ENCODE measurements at places on chromosomes 5 and 9.

- DNase-seq, result no peak
Measured at GRCh38 chr5:98638111-98638510, 135.4 kb upstream of the RGMB start.

DNA sequence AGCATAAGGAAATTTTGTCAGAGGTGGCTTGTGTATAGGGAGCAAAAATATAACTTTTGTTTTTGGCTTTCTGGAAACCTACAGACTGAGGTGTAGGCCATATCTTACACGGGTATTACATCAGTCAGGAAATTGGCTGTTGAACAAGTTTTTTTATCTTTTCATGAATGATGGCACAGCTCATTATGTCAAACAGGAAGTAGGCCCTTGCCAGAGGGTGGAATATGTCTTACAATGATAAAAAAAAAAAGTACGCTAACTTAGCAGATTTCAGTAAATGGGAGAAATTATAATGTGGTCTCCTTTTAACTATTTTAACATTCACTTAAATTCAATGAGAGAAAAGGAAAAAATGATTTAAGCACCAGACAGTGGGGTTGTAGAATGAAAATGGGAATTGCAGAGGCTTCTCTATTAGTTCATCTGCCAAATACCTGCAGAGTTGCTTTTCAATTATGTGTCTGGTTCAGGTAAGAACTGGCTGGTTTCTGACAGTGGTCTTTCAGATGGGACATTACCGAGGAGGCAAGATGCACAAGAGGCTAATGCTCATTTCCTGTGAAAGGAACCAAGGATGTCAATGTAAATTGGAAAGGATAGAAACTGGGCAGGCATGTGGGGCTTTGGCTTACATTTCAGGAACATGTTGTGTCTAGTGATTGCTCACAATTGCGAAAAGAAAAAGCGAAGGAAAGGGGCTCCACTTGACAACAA is 169.9 kb downstream of the NNT start:
- DNase-seq, result no peak

DNA sequence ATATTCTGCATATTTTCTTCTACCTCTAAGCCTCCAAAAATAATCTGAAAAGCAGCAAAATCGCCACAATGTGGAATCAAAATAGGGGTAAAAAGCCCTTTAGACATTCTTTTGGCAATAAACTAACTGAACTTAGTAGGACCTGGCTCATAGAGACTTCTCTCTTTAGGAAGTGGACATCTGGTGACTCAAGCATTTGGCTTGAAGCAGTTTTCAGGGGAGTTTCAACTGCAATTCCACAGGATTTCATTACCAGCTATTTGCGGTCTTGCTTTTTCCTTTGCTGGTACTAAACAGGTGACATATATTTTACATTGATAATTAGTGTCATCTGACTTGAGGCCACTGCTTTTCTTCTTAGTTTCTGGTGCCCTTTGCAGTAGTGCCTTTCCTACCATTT is 173.2 kb upstream of the FBN2 start:
- DNase-seq, result no peak

GRCh38 chr5:2014058-2014610 is 131.4 kb upstream of the IRX4 start:
- DNase-seq, result no peak

DNA sequence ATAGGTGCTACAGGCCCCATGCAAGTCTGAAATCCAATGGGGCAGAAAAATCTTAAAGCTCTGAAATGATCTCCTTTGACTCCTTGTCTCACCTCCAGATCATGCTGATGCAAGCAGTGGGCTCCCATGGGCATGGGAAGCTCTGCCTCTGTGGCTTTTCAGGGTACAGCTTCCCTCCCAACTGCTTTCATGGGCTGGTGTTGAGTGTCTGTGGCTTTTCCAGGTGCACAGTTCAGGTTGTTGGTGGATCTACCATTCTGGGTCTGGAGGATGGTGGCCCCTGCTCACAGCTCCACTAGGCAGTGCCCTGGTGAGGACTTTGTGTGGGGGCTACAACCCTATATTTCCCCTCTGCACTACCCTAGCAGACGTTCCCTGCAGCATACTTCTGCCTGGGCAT is 103.5 kb downstream of the STARD4 start:
- no peak for DNase-seq

- no peak for DNase-seq
Measured at GRCh38 chr5:35342664-35343063, 112.4 kb upstream of the PRLR start.

DNA sequence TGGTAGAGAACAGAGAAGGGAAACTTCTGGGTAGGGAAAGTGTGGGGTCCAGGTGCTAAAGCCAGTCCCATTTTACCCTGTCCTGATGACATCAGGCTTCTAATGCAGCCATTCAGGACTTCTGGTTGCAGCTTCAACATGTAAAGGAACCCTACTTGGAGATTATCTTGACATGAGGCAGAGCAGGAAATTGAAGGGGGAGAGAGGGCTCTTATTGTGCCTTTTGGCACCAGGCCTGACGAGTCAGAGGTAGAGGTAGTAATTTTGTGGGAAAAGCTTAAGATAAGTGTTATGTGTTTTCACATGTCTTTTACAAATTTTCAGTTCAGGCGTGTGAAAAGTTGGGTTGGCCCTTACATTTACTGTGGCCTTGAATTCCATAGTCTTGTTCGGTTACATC is 102.4 kb upstream of the APC start:
- no peak for DNase-seq

DNA sequence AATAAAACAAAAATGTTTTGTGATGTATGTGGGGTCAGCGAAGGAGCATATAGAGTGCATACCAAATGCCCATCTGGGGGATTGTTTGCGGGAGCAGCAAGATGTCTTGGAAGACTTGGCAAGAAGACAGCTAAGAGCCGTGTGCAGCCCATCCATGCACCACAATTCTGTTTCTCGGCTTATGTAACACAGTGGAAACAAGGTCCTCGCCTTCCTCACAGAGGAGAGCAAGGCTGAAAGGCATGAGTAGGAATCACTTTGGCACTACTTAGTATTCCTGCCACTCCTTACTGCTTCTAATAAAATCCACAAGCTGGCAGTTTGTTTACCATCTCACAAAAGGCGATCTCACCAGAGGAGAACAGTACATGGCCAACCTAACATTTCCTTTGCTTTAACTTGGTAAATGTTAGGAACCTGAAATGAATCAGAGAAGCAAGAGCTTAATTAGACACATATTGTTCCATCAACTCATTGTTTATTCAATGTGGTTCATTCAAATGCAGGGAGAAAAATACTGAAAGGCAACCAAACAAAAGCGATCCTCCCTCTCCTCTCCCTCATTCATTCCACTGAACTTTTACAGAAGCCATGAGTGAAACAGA is 648.1 kb downstream of the ACTL7B start:
- no peak for DNase-seq

DNA sequence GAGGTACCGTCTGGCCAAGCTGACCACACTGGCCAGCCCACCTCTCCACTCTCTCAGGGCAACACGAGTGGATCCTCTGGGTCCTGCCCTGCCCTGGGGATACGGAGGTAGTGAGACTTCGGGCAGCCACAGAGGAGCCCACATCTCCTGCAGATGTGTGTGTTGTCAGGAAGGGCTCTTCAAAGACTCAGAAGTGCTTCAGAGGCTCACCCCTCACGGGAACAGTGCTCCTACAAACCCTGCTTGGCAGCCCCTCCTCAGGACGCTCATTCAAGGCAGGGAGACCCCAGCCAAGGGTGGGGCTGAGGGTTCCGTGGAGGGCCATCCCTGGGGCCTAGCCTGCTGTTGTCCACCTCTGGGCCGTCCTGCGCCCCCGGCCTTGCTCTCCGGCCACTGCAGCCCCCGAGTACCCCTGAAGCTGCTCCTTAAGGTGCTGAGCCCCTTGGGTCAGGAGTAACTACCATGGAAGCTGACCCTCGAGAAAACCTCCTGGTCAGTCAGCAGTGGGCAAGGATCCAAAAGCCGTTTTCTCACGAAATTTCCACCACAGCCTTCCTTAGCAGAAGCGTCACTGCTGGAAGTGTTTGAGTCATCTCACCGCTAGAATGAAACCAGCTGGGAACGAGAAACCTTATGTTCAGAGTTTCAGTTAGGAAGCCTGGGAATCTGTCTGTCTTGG is 23.2 kb upstream of the LRRC14B start:
- DNase-seq, result no peak

DNA sequence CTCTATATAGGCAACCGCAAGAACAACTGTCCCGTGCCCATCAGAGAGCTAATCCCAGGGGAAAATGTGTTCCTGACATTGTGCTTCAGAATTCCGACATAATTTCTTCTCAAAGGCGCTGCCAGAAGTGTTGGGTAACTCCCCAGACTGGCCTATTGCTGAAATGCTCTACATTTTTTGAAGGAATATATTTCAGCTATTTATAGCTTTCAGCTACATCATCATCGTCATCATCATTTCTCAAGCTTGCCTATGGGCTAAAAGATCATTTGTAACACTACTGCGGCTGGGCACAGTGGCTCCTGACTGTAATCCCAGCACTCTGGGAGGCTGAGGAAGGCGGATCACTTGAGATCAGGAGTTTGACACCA is 49.7 kb downstream of the MYO10 start:
- DNase-seq, result no peak

DNA sequence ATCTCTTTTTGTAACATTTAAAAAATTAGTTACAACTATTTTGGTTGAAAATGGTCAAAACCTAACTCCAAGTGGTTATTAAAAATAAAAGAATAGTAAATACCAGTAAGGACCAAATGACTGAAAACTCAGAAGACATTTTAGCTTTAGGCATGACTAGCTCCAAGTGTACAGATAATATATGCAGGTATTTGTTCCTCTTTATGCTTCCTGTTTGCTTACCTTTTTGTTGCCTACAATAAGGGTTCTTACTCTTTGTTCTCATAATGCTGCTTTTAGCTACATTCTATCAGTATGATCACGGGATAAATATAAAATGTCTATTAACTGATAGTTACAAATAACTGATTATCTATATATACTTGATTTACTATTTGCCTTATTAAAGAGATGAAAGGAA is 259.6 kb downstream of the CDH12 start:
- DNase-seq, result no peak

DNA sequence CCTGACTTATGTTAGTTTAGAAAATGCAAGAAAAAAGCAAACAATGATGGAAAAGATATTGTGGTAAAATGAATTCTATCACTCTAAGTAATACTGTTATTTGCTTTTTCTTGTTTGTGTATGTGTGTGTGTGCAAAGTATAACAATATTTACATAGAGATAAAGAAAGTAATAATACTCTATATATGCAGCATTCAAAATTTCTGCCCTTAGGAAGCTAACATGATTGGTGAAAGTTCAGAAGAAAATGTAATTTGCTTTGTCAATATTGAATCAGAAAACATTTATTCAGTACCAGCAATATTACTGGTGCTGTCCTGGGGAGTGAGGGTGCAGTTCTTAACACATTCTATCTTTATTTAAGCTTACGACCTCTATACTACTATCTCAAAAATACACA is 12.9 kb upstream of the PRDM9 start:
- DNase-seq, result no peak

GRCh38 chr5:116671211-116671736 is 96.7 kb upstream of the SEMA6A start:
- DNase-seq, result no peak

DNA sequence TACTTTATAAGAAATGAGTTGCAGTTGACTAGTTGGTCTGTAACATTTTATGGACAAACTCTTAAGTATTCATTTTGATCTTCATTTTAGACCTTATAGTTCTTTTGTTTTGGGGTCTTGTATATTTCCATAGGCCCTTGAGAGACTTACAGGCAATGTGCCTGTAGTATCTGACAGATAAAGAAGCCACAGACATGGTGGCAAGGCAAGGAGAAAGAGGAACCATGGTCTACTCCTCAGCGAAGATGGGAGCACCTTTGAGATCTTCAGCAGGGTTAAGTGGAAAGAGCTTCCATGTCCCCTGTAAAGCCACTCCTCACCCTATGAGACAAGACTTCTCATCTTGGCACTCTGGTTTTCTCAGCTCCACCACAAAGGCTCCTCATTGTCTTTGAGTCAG is 56.4 kb downstream of the SH3TC2 start:
- no peak for DNase-seq

- no peak for DNase-seq
Measured at GRCh38 chr9:123940721-123941523, 11.0 kb upstream of the DENND1A start.

DNA sequence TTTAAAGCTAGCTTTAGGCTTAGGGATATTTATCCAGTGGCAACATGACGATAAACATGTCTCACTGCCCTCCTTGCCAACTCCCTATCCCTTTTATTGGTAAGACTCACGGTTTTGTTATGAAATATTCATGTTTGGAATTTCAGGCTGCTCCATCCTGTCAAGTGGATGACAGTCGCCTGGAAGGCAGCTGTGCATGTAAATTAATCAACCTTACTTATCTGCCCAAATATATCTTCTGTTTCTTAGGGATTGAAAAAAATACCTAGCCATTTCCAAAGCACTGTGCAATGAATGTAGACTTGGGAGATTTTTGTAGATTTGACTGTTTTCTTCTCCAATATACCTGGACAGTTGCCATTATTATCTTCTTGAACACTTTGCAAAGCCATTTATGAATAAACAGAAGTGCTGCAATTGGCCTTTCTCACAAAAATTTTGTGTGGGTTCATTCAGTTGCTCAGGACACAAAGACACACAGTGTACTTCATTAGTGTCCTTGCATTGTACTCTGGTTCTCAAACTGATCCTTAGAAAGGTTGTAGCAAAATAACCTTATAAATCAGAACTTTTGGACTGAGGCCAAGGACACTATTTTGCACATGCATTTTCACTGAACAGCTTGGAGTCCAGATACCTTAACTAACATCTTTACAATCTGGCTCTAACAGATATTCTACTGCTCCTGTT is 889.4 kb upstream of the SEMA6A start:
- DNase-seq, result no peak

DNA sequence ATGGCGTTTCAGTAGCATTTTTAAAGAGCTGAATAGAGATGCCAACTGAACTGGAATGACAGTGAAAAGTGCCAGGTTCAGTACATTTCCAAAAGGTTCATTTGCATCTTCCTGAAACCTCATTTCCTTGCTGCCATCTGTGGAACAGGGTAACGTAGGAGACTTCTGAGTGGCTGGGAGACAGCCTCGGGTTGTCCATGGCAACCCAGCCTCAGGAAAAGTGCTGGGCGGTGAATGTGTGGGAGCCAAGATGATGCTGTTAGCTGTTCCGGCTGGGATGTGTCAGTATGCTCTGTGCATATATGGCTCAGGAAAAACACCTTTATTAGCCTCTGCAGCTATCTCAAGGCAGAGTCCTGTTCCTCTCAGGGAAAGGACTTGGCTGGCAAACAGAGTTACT is 87.5 kb downstream of the KLHL3 start:
- DNase-seq, result no peak

- DNase-seq, result no peak
Measured at GRCh38 chr5:96720408-96720807, 58.2 kb downstream of the CAST start.

DNA sequence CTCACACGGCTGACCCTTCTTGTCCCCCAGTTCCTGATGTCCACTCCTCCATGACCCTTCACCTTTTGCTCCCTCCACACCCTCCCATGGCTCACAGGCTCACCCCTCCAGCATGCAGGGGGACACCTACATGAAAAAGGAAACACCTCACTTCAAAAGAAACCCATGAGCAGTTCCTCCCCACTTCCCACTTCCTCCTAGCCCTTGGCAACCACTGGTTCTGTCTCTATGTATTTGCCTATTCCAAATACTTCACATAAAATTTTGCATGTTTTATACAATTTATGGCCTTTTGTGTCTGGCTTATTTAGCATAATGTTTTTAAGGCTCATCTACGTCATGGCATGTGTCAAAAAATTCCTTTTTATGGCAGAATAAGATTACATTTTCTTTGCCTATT is 100.2 kb upstream of the S1PR3 start:
- no peak for DNase-seq

- no peak for DNase-seq
Measured at GRCh38 chr9:132647806-132648205, 22.0 kb downstream of the DDX31 start.

Data from HuH-7.5 (cell line).